Parietal lobe (tissue), 2 donors: ENCODE measurements at places on chromosomes 3 and 15. TPM values are rescaled to one million over a fixed set of nuclear protein-coding genes. Genes with fewer than 3 reads are reported as not detected.

The NAALADL2 gene
- 15.7 TPM for total RNA-seq

The ONECUT1 gene
- total RNA-seq, result not detected

The RAB6B gene
- 64.2 TPM for total RNA-seq

The CACNA1D gene
- total RNA-seq, result 49.8 TPM

The ANKUB1 gene
- total RNA-seq, result 0.63 TPM

The CHL1 gene
- total RNA-seq, result 1,059 TPM

The PIGZ gene
- total RNA-seq, result 9.1 TPM

The CFAP161 gene
- total RNA-seq, result 3.4 TPM

The MAP6D1 gene
- total RNA-seq, result 5.6 TPM

The ZCWPW2 gene
- total RNA-seq, result 1.3 TPM

The TLR9 gene
- 0.31 TPM for total RNA-seq

The SLC12A6 gene
- 62.0 TPM for total RNA-seq
